ENCODE measurements at places on chromosomes 7 and 10.
A peak's percentile ranks its signal among the peaks of the same experiment; 100 is the strongest.

- peak; percentile 23 for DNase-seq
Measured at GRCh38 chr10:114042895-114043531, 653 bp upstream of the ADRB1 start.

DNA sequence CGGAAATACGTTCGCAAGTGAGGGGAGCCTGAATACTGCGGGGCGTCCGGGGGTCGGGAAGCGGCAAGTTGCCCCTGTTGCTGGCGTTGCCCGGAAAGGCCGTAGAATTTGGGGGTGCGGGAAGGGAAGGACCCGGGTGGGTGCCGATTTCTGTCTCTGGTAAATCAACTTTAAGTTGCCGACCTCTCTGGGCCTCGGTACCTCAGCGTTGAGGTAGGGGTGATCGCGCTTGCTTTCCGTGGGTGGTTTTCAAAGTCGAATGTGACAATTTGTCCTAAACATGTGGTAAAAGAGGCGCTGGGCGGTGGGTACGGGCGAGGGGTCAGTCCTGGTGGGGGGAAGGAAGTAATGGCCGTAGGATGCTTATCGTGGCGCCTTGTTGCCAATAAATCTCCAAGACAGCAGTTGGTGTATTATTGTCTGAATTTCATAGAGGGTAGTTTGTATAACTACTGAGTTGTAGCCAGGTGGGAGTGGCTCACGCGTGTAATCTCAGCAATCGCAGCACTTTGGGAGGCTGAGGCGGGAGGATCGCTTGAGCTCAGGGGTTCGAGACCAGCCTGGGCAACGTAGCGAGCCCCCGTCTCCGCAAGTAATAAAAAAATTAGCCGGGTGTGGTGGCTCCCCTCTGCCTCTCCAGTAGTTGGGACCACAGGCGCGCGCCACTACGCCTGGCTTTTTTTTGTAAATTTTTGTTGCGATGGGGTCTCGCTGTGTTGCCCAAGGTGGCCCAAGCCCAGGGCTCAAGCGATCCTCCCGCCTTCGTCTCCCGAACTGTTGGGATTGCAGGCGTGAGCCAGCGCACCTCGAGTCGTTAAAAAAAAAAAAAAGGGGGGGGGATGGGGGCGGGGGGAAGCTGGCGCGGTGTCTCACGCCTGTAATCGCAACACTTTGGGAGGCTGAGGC lies 644 bp downstream of the BUD23 start:
- DNase-seq = peak; percentile 28

GRCh38 chr10:132139526-132139925 lies 47.2 kb upstream of the DPYSL4 start:
- no peak for DNase-seq

DNA sequence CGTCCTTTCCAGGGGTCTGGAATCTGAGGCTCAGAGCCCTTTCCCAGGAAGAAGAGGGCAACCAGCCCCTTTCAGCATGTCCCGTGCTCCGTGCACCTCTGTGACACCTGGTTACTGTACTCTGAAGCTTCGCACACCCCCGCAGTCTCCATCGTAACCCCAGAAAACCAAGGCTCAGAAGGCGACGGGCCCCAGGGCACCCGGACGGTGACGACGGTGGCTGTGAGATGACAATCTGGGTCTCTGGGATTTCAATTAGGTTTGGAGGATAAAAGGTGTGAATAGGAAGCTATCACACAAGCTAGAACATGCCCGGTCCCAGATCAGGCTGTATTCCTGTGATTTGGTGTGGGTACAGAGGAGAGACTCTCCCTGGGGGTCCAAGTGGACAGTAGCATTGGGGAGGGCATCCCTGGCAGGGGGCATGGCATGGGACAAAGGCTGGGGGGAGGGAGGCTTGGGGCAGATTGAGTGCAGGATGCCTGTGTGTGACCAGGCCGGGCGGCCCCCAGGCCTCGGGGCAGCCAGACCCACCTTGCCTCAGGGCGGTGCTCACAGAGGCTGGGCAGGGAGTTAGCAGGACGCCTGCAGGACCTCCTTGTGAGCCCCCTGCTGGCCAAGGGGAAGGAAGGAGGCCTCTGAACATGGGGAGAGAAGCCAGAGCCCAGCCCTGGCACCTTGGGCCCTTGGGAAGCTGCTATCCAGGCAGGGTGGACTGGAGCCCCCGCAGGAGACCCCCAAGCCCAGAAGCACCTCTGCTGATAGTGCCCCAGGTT lies 23.4 kb upstream of the PSMG3 start:
- no peak for DNase-seq

DNA sequence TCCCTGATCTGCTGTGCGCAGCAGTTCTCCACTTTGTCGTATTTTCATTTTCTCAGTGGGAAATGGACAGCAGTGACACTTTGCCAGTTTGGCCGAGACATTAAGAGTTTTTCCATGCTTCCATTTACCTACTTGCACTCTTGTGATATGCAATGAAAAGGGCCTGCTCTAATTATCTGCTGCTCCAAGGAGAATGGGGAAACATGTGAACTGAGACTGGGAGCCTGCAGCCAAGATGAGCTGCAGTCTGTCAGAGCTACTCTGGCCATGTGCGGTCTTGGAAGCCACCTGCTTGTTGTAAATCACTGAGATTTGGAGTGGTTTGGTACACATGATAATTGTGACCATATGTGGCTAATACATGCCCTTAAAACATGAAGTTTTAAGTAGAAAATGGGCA lies 586.6 kb upstream of the POT1 start:
- no peak for DNase-seq

DNA sequence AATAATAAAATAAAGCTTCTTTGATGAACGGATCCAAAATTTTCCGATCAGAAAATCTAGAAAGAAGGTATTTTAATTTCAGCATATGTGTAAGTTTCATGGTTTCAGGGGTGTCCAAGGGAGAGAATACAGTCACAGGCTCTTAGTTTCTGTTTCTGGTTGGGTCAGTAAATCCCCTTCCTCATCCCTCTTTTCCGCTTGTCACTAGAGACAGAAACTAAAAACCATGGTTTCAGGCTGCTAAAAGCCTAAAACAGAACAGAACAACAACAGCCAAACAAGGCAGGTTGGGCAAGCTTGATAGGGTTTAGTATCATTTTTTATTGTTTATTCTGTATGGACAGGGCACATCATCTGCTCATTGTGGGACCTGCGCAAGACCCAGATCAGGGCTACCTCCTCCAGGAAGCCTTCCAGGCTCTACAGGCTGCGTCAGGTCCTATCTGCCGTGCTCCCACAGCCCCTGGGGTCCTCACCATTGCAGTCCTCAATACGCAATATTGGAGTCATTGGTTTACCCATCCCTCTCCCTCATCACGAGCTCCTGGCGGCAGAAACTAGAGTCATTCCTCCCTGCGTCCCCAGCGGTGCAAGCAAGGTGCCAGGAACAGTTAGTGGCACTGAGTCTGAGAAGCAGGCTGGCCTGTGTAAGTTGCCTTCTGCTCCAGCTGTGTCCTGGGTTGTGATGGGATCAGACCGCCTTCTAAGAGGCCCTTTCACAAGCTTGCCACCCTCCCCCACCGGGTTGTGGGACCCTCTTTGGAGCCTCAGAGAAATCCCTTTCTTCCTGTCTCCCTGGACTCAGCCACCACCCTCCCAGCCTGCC lies 70.2 kb upstream of the CUX1 start:
- DNase-seq = no peak

DNA sequence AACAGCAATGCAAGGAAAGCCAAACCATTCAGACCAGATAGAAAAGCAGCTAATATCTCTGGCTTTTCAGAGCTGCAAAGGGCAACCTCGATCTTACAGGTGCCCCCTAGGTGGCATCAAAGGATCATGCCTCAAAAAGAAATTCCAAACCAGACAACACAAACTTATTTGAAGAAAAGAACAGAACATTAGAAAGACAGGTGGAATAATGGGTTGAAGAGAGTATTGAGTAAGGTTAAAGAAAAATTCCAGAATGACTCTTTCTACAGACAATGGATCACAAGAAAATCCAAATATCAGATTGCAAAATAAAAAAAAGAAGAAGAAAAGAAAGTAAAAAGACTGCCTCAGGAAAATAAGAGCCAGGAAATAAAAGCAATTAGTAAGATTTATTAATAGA lies 213.7 kb downstream of the ELMO1 start:
- DNase-seq = no peak

- no peak for DNase-seq
Measured at GRCh38 chr7:155533827-155534690, 12.3 kb downstream of the CNPY1 start.

DNA sequence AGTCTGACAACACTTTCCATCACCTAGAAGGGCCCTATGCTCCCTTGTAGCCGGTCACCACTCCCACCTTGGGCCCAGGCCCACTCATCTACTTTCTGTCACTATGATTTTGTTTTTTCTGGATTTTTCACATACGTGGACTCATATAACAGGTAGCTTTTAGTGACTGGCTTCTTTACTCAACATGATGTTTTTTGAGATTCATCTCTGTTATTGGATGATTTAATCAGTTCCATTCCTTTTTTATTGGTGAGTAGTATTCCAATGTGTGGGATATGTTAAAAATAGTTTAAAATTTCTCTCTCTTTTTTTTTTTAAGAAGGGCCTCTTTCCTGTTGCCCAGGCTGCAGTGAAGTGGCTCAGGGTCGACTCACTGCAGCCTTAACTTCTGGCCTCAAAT lies 9.3 kb downstream of the PALD1 start:
- DNase-seq = no peak

GRCh38 chr7:13991791-13992595 lies 2.5 kb upstream of the ETV1 start:
- DNase-seq = no peak

- DNase-seq = peak; percentile 86
Measured at GRCh38 chr10:25080880-25081581, 64.6 kb downstream of the THNSL1 start.

GRCh38 chr7:50349399-50349798 lies 44.9 kb downstream of the IKZF1 start:
- no peak for DNase-seq

DNA sequence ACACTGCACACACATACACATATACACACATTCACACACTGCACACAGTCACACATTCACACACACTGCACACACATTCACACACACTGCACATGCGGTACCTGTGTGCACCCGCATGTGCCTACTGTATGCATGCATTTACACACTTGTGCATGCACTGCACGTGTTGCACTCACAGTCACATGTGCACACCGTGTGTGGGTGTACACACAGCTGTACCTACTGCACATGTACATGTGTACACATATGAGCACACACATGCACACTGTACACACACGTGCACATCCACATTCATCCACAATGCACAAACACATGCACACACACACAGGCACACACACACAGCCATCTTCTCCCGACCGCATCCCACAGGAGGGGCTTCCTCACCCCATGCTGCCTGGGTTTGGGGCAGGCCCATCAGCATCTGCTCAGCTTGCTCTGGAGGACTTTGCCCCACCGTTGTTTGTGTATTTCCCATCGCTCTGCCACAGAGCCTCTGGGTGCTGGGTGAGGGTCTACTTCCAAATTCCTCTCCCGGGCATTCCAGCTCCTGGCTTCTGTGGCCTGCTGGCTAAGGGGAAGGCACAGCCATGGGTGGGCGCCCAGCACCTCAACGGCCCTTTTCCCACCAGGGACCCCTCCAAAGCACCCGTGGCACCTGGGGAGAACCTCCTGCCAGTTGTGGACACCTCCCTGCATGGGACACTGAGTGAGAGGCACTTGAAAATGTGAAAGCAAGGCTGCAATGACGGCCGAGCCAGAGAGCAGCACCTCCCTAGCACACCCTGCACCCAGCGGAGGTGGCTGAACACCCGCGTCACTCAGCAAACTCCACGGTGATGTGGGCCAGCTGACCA lies 324.3 kb downstream of the PTPRN2 start:
- no peak for DNase-seq

- no peak for DNase-seq
Measured at GRCh38 chr7:155066417-155066950, 3.6 kb upstream of the HTR5A start.

DNA sequence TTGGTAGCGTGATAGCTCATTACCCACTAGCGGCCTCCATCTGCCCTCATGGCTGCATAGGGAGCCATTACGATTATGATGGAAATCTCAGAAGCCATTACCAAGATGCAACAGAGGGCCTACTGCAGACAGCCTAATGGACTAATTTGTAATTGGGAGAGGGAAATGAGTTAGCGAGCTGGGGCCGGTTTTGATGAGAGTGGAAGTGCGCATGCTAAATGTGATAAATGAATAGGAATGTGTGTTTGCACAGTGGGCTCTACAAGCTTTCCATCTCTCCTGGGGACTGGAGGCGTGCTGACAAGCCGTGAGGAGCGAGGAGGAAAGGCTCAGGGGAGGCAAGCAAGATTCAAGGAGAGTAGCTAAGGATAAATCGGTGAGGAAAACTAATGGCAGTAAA lies 644.5 kb upstream of the GALNT17 start:
- DNase-seq = no peak

DNA sequence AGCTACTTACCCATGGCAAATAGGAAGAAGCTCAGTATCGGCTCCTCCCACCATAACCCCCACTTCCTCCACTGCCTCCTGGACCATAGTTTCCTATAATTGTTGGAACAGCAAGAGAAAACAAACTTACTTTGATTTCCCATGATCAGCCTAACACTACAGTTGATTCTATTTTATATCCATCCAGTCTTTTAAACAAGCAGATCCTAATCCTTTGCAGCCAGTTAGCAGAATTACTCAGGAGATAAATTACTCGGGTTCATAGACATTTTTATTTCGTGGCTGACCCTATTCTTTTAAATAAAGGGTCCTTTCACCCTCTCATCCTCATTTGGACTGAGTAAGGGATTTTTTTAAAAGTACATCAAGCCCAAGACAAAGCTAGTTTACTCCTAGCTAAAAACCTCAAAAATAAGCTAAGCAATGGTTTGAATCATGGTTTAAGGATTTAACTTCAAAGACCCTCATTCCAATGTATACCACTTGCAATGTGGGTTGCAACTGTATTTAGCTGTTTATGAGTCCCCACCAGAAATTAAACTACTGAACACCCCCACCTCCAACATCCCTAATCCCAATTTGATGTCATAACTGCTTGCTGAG lies 8.0 kb downstream of the HNRNPA2B1 start:
- DNase-seq = no peak

GRCh38 chr7:152660021-152660420 lies 15.9 kb downstream of the XRCC2 start:
- no peak for DNase-seq

- DNase-seq = no peak
Measured at GRCh38 chr10:128938558-128938957, 528.5 kb upstream of the MGMT start.

DNA sequence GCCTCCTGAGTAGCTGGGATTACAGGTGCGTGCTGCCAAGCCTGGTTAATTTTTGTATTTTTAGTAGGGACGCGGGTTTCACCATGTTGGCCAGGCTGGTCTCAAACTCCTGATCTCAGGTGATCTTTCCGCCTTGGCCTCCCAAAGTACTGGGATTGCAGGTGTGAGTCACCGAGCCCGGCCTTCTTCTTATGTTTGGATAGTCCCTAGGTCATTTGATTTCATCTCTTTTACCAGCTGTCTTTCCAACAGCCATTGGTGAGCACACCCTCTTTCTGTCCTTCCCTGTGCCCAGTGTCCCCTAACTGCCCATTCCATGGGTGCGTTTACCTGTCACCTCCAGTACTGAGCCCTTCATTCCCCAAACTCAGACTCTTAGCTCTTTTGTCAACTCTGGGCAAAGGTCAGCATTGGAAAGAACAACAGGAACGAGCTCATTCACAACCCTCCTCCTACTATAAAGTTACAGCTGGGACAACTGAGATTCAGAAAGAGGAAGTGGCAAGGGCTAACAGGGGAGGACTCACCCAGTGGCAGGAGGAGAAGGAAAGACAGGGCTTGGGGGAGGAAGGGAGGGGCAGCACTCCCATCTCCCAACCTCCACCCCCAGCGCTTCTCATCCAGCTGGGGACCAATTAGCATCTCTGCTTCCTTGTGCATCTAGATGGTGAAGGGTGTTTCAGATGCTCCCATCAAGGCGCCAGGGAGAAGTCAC lies 5.6 kb downstream of the SSC4D start:
- DNase-seq = no peak

- peak; percentile 70 for DNase-seq
Measured at GRCh38 chr7:77537778-77538280, 734 bp downstream of the PTPN12 start.

Data from NCI-H2227 treated with DMSO at 0.1 percent for 48 hours (cell line).